ENCODE measurements at places on chromosomes 2 and 18. TPM values are rescaled to one million over a fixed set of nuclear protein-coding genes. Genes with fewer than 3 reads are reported as not detected.

Gene RNF144A
- 1.9 TPM for total RNA-seq

Gene CNRIP1
- 24.1 TPM for total RNA-seq

Gene GPR75
- not detected for total RNA-seq

Gene SCN9A
- total RNA-seq: 1.3 TPM

Gene C2orf80
- total RNA-seq: not detected

Gene TMEM247
- total RNA-seq: not detected

Gene KIF1A
- total RNA-seq: not detected

Gene RGPD3
- total RNA-seq: 0.90 TPM

Gene ALK
- total RNA-seq: not detected

Gene GREB1L
- 0.36 TPM for total RNA-seq

Gene PLCD4
- 1.3 TPM for total RNA-seq

Gene SERPINB5
- total RNA-seq: not detected

Gene MAP3K19
- not detected for total RNA-seq

Gene SOX11
- total RNA-seq: not detected

Gene FSIP2
- total RNA-seq: not detected

Gene OTOF
- 0.81 TPM for total RNA-seq

Gene GPR55
- not detected for total RNA-seq

Gene FOXD4L1
- total RNA-seq: not detected

Gene ARHGAP25
- total RNA-seq: 4.3 TPM

Gene ANKRD53
- total RNA-seq: under 0.01 TPM

Gene GPR35
- total RNA-seq: not detected

Gene RAB17
- 0.81 TPM for total RNA-seq

Gene TTL
- total RNA-seq: 27.8 TPM

Gene SH3BP4
- 31.1 TPM for total RNA-seq

Gene ZAP70
- not detected for total RNA-seq

Gene CETN1
- not detected for total RNA-seq

Gene SLC4A5
- total RNA-seq: 0.16 TPM

Gene ZNF638
- 38.7 TPM for total RNA-seq

Gene TNS1
- total RNA-seq: 79.7 TPM

Gene STK36
- total RNA-seq: 21.7 TPM

Gene ALPP
- total RNA-seq: not detected

Gene FAHD2A
- 18.8 TPM for total RNA-seq

Gene ADAM17
- 23.6 TPM for total RNA-seq

Gene ALKAL2
- not detected for total RNA-seq

Gene TMEM163
- 1.3 TPM for total RNA-seq

Gene ACVR1C
- not detected for total RNA-seq

Gene FSHR
- total RNA-seq: not detected

Gene SERTAD2
- total RNA-seq: 9.4 TPM

Gene EPB41L5
- 12.3 TPM for total RNA-seq

Gene ATP6V1B1
- 1.1 TPM for total RNA-seq

Gene KRTCAP3
- total RNA-seq: not detected

Gene CRYGD
- total RNA-seq: not detected

Gene TRABD2A
- 1.1 TPM for total RNA-seq

Gene PNKD
- total RNA-seq: 32.9 TPM

Gene CXCR1
- not detected for total RNA-seq

Gene GPAT2
- total RNA-seq: 8.5 TPM

Gene KYNU
- total RNA-seq: not detected

Gene VWA3B
- not detected for total RNA-seq

Gene CD207
- not detected for total RNA-seq

Gene BCL11A
- total RNA-seq: not detected

Gene PDE11A
- total RNA-seq: not detected

Gene OSR1
- 72.7 TPM for total RNA-seq

Gene LYPD6
- not detected for total RNA-seq

Gene UGT1A4
- not detected for total RNA-seq
